GOT3 (cell line): ENCODE measurements at places on chromosomes 1 and 21.

DNA sequence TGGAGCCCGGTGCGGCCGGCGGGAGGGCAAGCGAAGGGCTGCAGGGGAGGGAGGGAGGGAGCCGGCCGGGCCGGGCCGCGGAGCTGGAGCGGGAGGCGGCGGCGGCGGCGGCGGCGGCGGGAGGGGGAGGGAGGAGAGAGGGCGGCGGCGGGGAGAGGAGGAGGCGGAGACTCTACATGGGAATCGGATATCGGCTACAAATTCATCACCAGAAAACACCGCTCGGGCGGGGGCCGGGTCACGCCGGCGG lies at the start of gene AKT3:
Gene AKT3, minus strand, starts transcription at position 42 of the 250 bp plus-strand sequence. CDS start 7,073 bp downstream, outside the sequence.
- DNase-seq = no peak

- DNase-seq = no peak
Measured at GRCh38 chr1:3575993-3576392, 35.3 kb downstream of the MEGF6 start.

DNA sequence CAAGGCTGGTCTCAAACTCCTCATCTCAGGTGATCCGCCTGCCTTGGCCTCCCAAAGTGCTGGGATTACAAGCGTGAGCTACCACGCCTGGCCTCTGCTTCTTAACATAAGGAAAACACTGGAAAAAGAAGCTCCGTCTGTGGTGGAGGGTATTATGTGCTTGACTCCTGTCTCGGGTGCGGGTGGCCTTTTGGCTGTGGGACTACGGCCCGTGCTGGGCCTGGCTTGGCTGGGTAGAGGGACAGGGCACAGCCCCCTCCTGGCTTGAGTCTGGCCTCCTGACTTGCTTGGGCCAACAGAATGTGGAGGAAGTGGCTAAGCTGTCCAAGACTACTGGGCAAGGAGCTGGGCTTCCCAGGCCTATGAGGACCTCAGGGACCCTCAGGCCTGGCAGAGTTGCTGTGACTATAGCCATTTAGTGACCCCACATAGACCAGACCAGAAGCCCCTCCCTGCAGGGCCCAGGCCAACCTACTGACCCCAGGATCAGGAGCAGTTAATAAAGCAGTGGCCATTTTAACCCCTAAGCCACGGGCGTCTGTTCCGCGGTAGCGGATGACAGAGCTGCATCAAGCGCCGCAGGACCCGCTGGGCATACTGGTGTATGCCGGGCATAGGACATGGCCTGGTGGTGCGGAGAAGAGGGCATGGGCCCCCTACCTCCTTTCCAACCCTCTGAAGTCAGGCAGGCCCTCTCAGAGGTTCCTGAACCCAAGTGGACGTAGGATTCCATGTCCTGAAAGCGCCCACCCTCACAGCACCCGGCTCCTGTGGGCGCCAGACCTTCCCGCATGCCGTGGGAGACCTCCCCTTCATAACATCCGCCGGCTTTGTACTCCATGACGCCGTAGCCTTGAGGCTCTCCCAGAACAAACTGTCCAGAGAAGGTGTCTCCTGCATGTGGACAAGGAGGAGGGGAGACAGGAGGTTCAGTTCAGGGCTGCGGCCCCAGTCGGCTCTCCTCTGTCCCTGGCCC lies 4.4 kb downstream of the MORN1 start:
- DNase-seq = no peak

GRCh38 chr1:173937062-173937461 lies 19.9 kb upstream of the SERPINC1 start:
- no peak for DNase-seq

DNA sequence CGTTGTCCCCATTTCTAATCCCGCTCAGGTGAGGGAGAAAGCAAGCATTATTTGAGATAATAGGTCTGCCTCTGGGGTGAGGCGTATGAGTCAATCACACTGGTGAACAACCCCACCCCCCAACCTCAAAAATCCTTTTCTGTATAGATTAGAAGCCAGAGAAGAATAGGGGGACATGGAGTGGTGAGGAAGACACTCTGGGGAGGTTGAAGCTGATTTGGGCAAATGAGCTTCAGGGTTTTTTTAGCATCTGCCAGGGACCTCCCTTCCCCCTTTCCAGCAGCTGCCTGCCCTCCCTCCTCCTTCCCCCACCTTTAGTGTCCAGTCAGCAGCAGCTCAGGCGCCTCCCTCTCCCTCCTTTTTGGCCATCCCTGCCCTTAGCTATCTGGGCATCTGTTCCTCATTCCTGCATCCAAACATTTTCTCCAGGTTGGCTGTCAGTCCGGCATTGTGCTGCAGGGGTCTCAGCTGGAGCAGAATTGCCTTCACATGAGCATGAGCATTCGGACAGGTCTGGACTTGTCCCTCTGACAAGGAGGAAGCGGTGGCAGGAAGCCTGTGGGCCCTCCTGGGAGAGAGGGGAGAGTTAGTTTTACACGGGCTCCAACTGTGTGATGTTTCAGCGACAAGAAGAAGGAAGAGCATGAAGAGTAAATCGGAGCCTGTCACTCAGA lies 30.8 kb upstream of the PTGFRN start:
- DNase-seq = no peak

GRCh38 chr1:181989261-181989920 lies 72.1 kb downstream of the ZNF648 start:
- DNase-seq = no peak

- DNase-seq = no peak
Measured at GRCh38 chr1:53551428-53551995, 92.3 kb downstream of the DMRTB1 start.

GRCh38 chr21:38902608-38903445 lies 97.1 kb downstream of the ETS2 start:
- DNase-seq = no peak

GRCh38 chr1:214633686-214634085 lies 30.7 kb downstream of the CENPF start:
- DNase-seq = no peak
